ENCODE measurements at places on chromosomes 11 and 22.
A peak's percentile ranks its signal among the peaks of the same experiment; 100 is the strongest.

DNA sequence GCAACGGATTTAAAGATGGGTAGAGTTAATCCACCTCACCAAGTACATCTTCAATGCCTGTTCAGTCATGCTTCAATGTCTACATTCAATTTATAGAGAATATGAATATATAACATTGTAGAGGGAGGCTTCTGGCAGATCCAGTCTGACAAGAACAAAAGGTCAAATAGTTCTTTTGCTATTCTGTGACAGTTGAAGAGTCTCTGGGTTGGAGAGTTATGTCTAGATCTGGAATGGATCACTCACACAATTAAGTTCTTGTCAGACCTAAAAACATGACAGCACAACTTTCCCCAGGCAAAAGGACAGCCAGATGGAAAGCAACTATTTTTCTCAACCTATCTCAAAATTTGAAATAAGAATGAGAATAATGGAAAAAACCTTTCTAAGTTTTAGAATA lies 15.3 kb upstream of the GAB2 start:
- no peak for DNase-seq

DNA sequence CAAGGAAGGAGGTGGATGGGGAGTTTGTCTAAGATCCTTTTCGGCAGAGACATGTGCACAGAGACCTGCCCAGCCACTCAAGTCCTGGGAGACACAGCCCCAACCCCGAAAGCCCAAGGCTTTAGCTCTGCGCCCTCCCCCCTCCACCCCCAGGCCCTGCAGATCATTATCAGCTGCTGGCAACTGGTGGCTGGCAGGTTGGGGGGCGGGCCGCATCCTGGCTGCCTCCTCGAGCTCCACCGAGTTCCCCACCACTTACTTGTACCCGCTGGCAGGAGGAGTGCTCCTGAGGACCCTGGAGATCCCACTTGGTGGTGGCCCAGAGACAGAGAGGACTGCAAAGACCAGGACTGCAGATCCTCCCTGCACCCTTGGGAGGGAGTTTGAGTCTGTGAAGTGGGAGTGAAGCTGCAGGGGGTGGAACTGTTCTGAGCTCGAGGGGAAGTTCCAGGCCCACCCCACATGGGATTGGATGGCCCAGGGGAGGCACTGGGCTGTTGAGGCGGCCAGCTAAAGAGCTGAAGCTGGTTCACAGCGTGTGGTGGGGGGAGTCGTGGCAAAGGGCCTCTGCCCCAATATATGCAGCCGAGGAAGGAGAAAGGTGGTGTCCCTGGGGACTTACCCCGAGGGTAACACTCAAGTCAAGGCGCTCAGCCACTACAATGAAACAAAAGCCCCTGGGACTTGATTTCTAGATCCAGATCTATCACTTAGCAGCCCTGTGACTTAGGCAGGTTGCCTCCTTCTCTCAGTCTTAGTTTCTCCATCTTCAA lies 19.9 kb upstream of the CCDC86 start:
- DNase-seq: no peak

DNA sequence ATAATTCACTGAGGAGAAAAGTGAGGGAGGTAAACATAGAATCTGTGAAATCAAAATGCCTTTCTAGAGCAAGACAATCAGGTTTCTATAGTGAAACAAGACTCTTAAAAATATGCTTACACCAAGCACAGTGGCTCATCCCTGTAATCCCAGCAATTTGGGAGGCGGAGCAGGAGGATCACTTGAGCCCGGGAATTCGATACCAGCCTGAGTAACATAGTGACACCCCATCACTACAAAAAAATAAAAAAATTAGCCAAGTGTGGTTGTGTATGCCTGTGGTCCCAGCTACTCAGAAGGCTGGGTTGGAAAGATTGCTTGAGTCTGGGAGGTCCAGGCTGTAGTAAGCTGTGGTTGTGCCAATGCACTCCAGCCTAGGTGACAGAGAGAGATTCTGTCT lies 43.2 kb upstream of the ME3 start:
- DNase-seq: no peak

GRCh38 chr11:19168090-19168489 lies 33.7 kb downstream of the CSRP3 start:
- no peak for DNase-seq

- DNase-seq: peak; percentile 42
Measured at GRCh38 chr11:13955971-13956421, 6.5 kb upstream of the SPON1 start.

GRCh38 chr11:30245621-30246020 lies 14.8 kb downstream of the FSHB start:
- no peak for DNase-seq

- no peak for DNase-seq
Measured at GRCh38 chr22:46858181-46858771, 95.8 kb downstream of the TBC1D22A start.

DNA sequence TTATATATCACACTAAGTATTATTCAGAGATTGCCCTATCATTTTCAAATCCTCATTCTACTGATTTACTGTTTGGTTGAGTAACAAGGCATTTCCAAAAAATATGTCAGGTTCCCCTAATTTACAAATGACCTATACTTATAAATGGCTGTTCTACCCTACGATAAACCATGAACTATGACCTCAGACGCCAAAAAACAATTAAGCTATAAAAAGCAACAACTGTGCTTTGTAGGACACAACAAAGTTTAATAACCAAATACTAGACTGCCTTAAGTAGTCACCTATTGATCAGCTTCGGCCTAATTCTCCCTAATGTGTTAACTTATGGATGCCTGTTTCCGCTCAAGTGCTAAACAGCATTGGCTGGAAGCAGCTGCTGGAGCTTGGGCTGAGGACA lies 53.2 kb downstream of the PICALM start:
- DNase-seq: no peak

DNA sequence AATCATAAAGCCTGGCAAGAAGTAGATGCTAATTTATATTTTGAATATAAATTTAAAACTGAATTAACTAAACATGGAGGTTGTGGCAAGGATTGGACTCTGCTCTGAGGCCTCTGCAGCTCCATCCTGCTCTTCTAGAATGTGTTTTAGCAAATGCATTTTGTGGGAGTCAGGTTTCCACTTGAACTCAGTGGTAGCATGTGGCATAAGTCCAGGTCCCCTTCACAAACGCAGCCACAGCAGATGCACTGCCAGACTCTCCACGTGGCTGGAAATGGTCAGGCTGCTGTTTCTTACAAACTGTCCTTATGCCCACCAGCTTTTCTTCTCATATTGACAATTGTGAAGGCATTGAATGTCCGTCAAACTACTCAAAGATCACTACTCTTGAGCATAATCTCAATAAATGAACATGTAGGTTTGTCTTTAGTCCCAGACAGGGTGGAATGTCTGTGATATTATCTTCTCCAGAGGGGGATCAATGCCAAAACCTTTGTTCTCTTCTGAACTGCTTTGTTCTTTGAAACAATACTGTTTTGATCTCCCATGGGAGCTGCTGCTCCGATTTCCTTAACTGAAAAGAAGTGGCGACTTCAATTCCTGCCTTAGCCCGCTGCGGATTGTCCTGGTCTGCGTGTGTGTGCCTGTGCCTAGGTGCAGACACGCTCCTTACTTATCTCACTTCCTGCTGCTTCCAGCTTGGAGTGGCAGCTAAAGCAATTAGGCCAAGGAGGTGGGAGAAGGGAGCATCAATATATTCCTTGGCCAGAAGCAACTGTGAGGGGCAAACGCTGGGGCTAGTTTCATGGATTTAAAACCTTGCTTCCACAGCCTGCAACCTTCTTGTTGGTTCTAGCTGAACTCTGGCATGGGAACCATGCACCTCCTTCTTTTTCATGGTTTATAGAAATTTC lies 24.2 kb downstream of the EIF4G2 start:
- no peak for DNase-seq

GRCh38 chr11:47659276-47659675 lies 16.9 kb upstream of the MTCH2 start:
- DNase-seq: no peak

GRCh38 chr11:117782101-117782500 lies 14.9 kb downstream of the DSCAML1 start:
- no peak for DNase-seq
